ENCODE measurements at places on chromosomes 6 and 20.
A peak's percentile ranks its signal among the peaks of the same experiment; 100 is the strongest.

DNA sequence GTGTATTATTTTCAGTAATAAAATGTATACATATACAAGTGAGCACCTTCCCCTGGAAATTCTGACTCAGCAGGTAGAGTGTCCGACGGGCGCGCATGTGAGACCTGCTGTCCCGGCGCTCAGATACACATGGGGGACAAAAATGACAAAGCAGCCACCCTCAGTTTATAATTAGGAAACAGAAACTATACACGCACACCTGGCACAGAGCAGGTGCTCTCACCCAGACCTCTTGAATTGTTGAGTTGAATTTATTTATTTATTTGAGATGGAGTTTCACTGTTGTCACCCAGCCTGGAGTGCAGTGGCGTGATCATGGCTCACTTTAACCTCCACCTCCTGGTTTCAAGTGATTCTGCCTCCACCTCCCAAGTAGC is 180.4 kb downstream of the ZDHHC14 start:
- DNase-seq = no peak

DNA sequence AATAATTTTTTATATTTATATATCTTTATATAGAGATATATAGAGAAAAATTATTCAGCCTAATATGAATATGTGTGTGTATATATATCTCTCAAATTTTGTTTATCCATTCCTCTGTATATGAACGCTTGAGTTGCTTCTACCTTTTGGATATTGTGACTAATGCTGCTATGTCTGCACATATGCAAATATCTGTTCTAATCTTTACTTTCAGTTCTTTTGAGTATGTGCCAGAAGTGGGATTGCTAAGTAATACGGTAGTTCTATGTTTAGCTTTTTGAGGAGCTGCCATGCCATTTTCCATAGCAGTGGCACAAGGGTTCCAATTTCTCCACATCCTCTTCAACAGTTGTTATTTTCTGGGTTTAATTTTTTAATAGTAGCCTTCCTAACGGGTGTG is 72.8 kb upstream of the CEP85L start:
- DNase-seq = no peak

- DNase-seq = no peak
Measured at GRCh38 chr20:61850926-61851900, 214.5 kb downstream of the TAF4 start.

- peak; percentile 77 for DNase-seq
Measured at GRCh38 chr20:23340524-23340923, 10.1 kb upstream of the NXT1 start.

Data from AG20443 (cell line).